DMS53 (cell line): ENCODE measurements at places on chromosomes 3 and 15.

DNA sequence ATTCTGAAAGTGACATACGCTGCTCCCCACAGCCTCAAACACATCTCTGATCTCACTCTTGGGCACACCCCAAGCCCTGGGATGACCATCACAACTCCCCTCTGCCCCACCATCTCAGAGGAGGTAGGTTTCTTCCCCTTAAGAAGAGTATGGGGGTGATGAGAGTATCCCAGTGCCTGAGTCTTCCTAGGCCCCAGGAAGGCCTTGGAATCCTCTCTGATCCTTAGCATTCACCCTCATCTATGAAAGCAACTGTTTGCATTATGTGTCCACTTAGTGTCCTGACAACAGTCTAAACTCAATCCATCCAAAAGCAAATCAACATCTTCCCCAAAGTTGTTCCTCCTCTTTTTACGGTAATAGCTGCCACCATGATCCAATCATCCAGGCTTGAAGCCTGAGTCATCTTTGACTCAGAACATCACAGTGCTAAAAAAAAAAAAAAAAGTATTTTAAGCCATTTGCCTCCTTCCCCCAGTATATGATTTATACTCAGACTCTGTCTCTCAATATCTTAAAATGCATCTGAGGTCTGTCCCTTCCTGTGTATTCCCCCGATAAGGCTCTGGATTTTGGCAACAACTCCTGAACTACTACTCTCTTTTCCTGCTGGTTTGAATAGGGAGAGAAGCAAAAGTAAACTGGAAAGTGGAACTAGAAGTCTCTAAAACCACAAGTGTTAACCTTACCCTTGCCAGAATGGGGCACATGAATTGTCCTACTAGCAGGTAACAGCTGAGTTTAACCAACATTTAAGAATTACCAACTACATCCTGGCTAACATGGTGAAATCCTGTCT is 22.5 kb downstream of the POPDC2 start:
- DNase-seq = peak; percentile 2

- DNase-seq = no peak
Observed at GRCh38 chr3:37556789-37557301, 304.8 kb upstream of the CTDSPL start.

GRCh38 chr3:142310439-142310838 is 85.1 kb upstream of the GK5 start:
- DNase-seq = no peak

GRCh38 chr3:124648551-124648950 is 81.7 kb upstream of the UMPS start:
- DNase-seq = peak; percentile 9

DNA sequence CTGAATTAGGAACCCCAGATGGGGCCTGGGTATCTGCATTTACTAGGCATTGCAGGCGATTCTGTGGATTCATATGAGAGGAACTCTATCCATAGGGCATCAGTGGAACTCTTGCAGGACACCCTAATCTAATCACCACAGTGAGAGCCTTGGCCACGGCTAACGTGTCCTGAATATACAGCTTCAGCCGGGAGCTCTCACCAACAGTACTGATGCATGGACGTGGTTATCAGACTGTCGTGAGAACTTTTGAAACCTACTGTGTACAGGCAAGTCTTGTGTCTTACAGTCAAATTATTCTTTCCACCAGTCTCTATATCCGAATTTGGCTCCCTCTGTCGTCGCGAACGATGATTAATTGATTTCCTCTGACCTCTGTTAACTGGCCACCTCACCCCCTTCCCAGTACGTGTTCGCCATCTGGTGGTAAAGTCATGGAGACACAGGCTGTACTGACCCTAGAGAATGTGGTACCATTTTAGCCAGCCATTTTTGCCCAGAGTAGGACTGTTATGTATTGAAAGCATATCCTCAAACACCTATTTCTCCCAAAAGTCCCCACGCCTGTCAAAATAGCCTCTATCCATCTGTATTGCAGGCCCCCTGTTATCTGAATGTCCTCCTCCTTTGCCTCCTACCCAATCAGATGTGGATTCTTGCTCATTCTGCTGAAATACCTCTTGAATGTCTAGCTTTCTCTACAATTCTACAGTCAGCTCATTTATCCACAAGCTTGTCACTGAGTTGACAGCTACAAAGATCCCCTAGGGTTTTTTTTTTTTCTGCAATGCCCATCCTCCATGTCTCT is 39.7 kb downstream of the GLDN start:
- DNase-seq = peak; percentile 82

GRCh38 chr3:15781637-15782402 is 16.0 kb downstream of the ANKRD28 start:
- no peak for DNase-seq

- DNase-seq = no peak
Observed at GRCh38 chr15:77859491-77860060, 217.9 kb downstream of the TBC1D2B start.

DNA sequence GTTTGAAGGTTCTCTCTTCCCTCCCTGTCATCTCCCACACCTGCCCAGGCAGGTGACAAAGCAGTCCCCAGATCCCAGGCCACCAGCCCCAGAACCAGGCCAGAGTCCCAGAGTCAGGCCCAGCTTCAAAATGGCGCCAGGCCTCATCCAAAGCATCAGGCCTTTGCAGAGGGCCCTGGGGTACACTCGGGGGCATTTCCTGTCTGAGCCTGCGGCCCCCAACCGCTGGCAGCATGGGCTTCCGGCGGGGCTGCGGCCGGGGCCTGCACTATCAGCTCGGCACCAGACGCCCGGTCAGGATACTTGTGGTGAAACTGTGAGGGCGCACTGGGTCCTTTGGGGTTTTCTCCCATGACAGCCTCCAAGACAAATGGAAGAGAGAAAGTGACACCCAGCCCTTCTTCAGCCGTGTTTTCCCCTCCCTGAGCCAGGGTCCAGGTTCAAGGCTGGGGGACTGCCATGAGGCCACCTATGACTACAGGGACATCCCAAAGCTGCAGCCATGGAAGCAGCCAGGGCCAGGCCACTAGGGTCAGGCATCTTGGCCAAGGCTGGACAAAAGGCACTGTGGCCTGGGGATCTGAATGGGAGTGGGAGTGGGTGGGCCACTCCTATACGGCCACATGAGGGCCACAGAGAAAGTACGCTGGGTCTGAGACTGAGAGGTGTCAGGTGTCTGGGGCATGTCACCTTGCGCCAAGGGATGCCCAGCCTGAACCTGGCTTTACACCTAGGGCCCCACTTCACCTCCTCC is 33.9 kb downstream of the RPN1 start:
- DNase-seq = no peak

- DNase-seq = peak; percentile 6
Observed at GRCh38 chr3:50816894-50817293, 142.2 kb downstream of the DOCK3 start.

GRCh38 chr3:33932010-33932764 is 133.8 kb downstream of the PDCD6IP start:
- no peak for DNase-seq

- DNase-seq = peak; percentile 8
Observed at GRCh38 chr3:184176377-184177330, 2.0 kb downstream of the AP2M1 start.

- DNase-seq = no peak
Observed at GRCh38 chr15:38905632-38906031, 341.0 kb upstream of the RASGRP1 start.

DNA sequence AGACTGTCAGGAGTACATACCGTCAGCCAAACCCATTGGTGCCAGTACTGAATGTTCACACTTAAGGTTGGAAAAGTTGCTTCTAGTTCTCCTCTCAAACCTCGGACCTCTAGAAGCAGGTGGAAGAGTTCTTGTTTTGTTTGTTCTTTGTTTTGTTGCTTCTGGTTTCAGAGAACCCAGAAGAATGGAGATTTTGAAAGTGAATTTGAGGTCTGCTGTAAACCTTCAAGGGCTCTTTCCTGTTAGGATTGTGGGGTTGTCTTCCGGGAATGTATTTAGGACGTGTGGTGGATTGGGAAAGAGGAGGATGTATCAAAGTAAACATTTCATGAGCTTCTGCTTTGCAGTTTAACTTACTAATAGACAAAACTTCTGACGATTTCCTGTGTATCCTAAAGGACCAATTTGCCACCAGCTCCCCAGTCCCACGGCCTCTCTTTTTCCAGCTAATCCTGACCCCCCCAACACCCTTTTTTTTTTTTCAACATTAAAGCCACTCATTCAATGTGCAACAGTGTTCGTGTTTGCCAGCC is 50.3 kb downstream of the FILIP1L start:
- DNase-seq = no peak

GRCh38 chr3:44186712-44187111 is 55.0 kb upstream of the TOPAZ1 start:
- DNase-seq = no peak

DNA sequence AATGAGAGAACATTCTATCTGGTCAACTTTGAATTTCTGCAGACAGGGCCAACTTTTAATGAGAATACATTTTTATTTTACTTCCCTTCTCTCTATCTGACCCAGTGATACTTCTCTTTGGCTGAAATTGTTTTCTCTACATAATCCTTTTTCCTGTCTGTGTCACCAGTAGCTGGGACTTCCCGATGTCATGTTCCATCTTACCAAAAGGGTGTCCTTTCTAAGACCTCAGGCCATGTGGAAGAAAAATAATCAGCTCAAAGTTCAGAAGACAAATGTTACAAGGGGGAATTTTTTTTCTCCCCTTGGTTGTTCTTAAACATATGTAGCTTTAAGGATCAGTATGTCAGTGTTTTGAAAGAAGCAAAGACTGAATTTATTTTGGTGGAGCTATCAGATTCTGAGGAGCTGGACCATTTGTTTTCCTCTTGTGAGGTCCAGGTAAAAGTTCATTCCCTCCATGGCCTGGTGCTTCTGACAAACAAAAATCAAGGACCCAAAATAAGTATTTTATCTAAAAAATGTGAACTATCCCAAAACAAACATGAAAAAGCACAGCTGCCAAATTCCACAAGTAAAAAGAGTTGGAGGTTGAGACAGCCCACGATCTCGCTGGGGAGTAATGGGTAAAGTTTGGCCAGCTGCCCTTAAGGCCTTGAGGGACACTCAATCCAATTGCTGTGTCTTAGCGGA is 859.4 kb upstream of the NR2F2 start:
- DNase-seq = no peak

GRCh38 chr15:50219820-50220219 is 37.8 kb downstream of the SLC27A2 start:
- peak; percentile 61 for DNase-seq
